Muscle of back (tissue), 13 donors: ENCODE measurements at places on chromosomes 12 and 14.
A peak's percentile ranks its signal among the peaks of the same experiment; 100 is the strongest.

DNA sequence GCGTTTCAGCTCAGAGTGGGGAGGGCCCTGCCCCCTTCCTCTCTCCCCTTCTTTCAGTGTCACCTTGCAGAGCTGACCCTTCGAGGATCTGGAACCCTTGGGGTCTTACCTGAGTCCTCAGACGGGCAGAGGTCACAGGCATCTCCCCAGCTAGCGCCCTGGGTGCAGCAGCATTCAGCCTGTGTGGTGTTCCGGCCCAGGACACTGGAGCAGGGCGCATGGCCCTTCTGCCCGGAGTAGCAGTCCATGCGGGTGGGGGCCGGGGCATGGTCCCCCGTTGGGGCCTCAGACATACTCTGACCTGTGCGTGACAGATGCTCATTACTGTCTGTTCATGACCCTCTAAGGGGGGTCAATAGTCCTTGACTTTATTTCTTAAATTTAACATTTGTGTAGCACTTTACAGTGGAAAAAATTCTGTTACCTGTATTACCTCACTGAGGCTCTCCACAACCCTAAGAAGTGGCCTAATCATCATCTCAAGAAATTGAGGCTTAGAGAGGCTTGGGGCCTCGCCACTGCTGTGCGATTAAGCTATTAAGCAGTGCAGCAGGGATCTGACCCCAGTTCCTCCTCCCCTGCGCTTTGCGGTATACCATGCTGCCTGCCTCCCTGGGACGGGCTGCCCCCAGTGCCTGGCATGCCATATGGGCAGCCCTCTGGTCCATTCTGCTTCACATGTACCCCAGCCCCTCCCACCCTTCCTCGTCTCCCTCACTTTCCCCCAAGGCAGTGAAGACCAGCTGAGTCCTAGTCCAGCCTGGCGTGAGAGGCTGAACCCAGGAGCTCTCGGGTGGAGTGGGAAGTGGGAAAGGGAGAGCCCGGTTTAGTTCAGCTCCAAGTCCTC lies 11.5 kb downstream of the ISCA2 start:
- DNase-seq = no peak

DNA sequence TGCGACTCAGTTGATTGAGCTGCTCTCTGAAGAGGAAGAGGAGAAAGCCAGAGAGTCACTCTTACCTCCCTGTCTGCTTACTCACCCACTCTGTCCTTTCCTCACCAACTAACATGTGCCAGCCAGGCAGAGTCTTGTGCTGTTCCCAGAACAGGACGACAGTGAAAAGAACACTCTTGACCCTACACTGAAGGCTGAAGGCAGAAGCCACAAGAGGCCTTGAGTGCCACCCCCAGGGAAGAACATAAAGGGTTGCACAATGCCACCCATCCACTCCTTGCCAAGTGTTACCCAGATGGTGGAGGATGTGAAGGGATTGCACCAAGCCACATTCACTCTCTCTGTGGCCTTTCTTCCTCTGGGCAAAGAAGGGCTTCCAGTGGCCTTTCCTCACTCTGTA lies 12.8 kb downstream of the ABHD4 start:
- no peak for DNase-seq

DNA sequence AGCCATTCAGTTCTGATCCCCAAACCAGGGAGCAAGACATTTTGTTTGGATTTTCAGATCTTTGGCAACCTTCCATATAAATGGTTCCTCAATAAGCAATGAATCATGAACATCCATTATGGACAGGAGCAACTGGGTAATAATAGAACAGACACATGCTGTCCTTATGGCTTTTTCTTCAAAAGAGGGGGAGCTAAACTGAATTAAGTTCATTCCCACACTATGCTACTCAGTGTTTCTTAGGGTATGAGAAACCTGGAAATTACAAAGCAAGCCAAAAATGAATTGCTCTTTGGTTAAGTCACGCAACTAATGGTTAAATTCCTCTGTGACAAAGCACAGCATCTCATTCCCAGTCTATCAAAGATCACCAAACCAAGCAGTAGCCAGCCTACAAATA lies 51.0 kb downstream of the PTGER2 start:
- DNase-seq = no peak

DNA sequence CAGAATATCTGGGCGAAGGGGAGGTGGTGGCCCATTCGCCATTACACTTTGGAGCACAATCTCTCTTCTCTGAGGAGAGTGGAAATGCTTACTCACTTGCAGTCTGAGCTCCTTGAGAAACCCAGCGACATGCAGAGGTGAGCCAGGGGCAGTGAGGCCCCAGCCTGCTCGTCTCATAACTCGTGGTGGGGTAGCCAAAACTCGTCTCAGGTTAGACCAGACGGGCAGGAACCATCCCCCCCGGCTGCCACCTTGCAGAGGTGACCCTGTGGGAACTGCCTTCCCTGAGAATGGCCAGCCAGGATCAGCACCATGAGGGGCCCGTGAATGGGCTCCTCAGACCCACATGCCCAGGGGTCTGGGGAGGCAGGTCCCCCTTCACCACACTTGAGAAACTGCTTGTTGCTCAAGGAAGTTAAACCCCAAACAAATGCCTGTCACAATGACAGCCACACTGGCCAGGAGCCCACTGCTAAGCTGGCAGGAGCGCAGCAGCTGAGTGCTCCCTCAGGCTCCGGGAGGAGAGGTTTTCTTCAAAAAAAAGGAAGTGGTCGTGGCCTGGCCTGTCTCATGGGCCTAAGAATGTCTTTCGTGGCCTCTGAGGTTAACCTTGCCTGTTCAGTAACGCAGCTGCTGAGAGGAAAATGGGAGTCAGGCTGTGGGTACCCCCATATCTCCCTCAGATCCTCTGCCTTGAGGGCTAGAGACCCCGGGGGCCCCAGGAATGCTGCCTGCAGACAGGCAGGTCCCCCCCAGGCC lies 9.2 kb upstream of the ALDH2 start:
- peak; percentile 47 for DNase-seq

DNA sequence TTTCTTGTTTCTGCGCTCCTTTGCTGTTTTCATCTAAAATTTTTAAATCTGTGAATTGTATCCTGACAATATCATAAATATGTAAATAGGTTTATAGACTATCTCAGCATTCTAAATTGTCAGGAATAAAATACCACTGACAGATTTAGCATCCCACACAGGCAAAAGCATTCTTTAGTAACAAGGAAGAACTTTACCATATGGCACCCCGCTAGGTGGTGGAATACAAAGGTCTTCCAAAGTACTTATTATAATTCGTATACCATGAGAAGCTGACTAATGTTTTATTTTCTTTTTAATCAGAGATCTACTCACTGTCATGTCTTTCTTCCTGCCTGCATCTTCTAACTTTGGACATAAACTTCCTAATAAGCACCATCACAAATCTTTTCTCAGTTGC lies 328.8 kb upstream of the NOVA1 start:
- no peak for DNase-seq

- peak; percentile 30 for DNase-seq
Measured at GRCh38 chr12:53062011-53062961, 12.4 kb downstream of the TNS2 start.

DNA sequence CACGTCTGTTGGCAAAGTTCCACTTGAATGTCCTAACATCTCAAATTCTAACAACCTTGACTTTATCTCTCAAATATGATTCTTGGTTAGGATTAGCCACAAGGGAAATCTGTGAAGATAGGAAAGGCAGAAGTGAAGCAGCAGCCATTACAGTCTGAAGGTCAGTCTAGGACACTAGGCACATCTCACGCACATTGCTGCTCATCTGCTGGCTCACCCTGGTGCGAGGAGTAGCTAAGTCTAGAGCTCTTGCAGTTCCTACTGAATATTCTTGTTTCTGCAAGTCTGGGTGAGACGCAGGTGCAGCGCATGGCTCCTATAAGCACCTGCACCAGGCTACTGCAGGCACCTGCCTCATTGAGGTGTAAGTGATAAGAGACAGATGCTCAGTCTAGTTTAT lies 6.4 kb upstream of the SLC25A3 start:
- no peak for DNase-seq

DNA sequence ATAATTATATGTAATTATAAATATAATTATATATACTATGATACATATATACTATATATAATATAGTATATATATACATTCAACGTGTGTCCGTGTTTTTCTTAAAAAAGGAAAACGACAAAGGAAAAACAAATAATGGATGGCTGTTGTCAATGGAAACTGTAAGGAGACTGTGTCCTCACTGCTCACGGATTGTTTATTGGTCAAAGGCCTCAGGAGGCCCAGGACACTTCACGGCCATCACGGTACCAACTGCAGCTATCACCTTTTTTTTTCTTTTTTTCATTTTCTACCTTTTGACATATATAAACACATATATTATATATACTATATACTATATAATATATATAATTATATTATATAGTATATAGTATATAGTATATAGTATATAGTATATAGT lies 113.4 kb downstream of the SPTSSA start:
- no peak for DNase-seq

DNA sequence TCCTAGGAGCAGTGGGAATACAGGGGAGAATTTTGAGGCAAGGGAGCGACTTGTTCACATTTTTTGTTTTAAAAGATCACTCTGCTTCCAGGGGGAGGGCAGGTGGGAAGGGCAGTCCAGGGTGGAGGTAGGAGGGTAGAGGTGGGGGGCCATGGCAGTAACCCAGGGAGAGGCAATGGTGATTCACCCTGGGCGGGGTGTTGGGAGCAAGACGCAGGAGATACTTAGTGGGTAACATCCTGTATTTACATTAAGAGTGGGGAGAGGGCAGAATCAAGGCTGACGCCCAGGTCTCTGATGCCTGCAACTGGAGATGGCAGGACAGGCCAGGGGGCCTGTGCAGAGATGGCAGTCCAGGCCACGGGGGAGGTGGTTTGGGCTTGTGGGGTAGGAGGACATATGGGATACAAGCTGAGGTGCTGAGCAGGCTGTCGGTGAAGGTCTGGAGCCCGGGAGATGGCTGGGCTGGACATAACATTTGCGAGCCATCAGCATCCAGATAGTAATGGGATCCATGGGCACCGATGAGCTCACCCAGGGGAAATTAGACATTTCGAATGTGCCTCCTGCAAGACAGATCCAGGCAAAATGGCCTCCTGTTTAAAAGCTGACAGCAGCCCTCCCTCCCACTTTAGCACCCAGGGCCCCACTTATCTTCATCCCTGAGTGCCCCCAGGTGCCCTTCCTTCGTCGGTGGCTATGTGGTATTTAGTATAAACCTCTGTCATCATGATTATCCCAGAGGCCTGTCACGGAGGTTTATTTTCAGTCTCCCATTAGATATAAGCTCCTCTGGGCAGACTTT lies 9.3 kb downstream of the EML1 start:
- no peak for DNase-seq

GRCh38 chr14:21385188-21385904 lies 1.5 kb upstream of the SUPT16H start:
- DNase-seq = no peak

DNA sequence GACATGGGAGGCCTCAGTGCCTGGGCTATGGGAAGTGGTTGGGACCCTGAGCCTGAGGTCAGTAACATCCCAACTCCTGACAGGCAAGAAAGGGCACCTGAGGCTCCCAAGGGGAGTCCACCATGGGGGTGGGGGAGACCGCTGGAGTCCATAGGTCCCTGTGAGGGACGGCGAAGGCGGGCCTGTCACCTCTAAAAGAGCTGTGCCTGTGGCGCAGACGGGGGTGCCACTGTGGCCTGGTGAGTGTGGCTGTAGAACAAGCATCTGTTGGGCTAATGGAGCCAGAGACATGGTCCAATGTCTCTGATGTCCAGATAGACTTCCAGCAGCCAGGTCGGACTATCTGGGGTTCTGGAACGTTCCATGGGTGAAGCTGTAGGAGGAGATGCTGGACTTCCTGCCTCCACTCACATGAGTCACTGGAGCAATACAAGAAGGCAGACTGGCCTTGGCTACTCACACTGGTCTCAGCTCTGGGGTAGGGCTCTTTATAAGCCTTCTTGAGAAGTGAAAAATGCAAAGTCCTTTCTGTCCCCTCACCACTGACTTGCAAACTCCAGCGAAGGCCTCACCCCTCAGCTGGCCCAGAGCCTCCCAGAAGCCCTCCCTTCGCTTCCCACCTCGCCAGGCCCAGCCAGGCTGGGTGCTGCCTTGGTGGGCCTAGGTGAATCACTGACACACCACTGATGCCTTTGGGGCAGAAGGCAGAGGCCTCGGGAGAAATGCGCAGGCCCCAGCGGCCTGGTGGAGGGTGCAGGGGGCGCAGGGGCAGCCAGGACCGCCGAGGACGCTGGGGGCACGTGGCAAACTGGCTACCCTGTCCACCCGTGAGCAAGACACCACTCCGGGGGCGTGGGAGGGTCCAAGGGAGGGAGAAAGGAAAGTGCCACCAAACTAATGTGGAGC lies 1.1 kb upstream of the TRAF3 start:
- no peak for DNase-seq

- DNase-seq = no peak
Measured at GRCh38 chr12:12892681-12893141, 1.3 kb downstream of the GPRC5A start.

DNA sequence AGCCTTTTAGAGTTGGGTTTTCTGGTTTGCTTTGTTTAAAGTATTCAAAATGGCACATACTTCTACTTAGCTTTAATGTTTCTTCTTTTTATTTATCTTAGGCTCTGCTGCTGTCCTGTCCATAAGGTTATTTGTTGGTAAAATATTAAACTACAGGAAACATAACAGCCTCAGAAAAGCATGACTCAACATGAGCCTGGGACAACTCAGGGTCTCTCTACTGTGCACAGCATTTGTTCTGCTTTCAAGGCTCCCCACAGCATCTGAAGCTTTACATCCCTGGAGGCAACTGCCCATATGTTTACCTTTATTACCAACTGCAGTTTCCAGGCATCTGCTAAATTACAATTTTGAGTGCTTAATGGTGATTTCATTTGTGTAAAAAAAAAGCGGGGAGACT lies 954.2 kb upstream of the FBXO33 start:
- no peak for DNase-seq

GRCh38 chr14:101875727-101876554 lies 88.4 kb upstream of the DYNC1H1 start:
- DNase-seq = peak; percentile 43

GRCh38 chr12:59396519-59396918 lies 199.3 kb upstream of the SLC16A7 start:
- DNase-seq = no peak

GRCh38 chr12:13196130-13196921 lies at the start of gene EMP1:
EMP1 (plus strand) TSS chr12:13196726; CDS start chr12:13211511, 14,785 bp downstream.
- peak; percentile 96 for DNase-seq

DNA sequence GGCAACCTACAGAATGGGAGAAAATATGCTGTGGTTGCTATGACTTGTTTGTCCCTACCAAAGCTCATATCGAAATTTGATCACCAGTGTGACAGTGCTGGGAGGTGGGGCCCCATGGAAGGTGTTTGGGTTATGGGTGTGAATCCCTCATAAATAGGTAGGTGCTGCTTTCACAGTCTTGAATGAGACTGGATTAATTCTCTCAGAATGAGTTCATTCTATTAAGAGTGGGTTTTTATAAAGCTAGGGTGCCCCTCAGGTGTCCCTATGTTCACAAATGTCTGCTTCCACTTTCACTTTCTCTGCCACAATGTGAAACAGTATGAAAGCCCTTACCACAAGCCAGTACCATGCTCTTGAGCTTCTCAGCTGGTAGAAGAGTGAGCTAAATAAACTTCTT lies 133.5 kb downstream of the CPNE8 start:
- no peak for DNase-seq

DNA sequence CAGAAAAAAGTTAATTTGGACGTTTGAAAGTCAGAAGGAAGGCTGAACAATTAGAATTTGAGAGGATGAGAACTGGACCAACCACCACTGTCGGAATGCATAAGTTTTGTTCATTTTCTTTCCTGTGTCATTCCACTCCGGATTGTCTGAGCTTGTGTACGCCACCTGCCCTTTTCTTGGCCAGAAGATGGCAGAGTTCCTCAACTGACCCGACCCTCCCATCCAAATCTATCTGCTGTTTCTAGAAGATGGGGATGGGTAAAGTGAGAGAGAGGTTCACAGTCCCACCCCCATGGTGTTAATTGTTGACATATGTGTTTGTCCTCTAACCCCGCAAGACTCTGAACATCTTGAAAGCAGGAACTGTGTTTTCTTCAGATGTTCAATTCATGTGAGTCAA lies 388.0 kb downstream of the VRK1 start:
- DNase-seq = peak; percentile 11
